Activated CD8-positive, alpha-beta memory T cell treated with anti-CD3 and anti-CD28 coated beads for 1 hour (primary cell): ENCODE measurements at places on chromosomes 4 and X.

DNA sequence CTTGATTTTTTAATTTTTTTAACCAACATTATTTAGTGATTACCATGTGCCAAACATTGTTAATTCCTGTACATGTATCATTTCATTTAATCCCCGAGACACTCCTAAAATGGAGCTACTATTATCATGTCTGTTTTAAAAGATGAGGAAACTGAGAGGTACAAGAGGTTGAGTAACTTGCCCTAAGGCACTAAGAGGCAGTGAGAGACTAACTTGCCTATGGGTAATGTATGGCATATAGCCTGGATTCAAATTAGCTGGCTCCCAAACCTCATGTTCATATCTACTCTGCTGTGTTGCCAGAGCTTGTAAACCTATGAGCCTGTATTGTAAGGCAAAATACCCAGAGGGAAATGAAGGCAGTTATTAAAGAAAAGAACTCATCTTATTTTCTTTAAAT lies 443.6 kb downstream of the IL15 start:
- no peak for DNase-seq

- DNase-seq, result no peak
Measured at GRCh38 chr4:144318797-144319196, 178.3 kb upstream of the GYPA start.

DNA sequence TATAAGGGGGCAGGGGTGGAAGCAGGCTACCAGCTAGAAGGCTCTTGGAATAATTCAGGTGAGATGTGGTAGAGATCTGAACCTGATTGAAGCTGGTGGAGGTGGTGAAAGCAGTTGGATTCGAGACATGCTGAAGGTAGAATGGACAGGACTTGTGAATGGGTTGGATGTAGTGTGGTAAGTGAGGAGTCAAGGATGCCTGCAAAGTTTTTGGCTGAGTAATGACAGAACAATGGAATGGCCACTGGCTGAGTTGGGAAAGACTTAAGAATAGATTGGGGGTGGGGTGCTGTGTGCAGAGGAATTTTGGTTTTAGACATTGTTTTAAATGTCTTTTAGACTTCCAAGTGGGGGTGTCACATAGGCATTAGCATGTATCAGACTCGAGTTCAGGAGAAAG lies 33.5 kb downstream of the HPF1 start:
- DNase-seq, result no peak

DNA sequence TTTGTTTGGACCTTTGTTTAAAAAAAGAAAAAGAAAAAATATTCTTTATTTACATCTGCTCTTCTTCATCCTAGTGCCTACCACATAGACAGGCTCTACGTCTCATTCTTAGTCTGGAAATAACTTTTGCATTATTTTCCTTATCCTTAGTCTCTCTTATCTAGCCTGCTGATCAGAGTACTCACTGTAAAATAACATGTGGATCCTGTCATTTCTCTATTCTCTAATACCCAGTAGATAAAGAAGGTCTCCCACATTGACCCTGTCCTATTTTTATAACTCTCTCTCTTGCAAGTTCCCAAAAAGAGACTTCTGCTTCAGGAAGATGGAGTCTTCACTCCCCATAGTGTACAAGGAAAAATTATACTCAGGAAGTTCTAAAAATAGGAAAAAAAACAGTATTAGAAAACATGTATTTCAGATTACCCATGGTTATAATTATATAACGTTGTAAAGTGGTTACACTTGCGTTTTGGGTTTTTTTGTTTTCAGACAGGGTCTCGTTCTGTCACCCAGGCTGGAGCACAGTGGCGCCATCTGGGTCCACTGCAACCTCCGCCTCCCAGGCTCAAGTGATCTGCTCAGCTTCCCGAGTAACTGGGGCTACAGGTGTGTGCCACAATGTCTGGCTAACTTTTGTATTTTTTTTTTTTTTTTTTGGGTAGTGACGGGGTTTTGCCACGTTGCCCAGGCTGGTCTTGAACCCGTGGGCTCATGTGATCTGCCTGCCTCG lies 23.8 kb downstream of the ZFX start:
- no peak for DNase-seq

- DNase-seq, result no peak
Measured at GRCh38 chrX:120568035-120568434, 7.3 kb upstream of the CUL4B start.

- DNase-seq, result no peak
Measured at GRCh38 chr4:109327641-109328040, 25.2 kb upstream of the COL25A1 start.

DNA sequence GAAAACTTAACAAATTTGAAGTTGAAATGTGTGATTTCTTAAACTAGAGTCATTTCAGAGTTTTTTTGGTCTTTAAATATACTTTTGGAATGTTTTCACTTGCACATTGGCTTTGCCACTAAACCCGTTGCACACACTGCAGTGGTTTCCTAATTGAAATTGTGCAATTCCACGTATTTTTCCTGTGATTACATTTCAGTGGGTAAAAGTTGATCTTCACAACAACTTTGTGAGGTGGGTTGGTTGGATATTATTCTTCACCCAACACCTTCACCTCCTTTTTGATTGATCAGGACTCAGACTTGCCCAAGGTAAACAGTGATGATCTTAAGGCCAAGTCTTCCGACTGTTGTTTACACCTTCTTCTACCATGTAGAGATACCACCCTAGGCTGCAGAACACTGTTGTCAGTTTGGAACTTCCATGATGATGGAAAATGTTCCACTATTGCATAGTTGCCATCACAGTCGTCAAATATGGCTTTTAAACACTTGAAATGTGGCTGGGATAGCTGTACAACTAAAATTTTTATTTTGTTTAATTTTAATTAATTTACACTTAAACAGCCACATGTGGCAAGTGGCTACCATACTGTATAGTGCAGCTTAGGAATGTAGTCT lies 13.7 kb downstream of the SEPTIN11 start:
- no peak for DNase-seq

- no peak for DNase-seq
Measured at GRCh38 chrX:13103188-13103913, 58.9 kb upstream of the FAM9C start.

GRCh38 chr4:110032603-110033002 lies 119.9 kb downstream of the EGF start:
- DNase-seq, result no peak

DNA sequence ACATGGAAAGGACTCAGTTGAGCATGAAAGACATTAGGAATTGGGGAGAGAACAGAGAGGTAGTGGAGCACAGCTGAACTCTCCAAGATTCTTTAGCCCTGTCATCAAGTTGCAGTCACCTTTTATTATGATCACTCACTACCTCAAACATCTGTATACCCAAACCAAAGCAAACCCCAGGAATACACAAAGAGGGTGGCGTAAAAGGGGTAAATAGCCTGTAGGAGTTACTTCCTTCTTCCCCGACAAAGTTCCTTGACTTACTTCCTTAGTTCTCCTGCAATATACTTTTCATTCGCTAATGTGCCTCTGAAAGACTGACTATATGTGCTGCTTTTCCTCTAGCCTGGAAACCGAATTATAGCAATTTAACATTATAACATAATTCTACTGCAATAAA lies 159.9 kb downstream of the SPRY1 start:
- DNase-seq, result no peak

DNA sequence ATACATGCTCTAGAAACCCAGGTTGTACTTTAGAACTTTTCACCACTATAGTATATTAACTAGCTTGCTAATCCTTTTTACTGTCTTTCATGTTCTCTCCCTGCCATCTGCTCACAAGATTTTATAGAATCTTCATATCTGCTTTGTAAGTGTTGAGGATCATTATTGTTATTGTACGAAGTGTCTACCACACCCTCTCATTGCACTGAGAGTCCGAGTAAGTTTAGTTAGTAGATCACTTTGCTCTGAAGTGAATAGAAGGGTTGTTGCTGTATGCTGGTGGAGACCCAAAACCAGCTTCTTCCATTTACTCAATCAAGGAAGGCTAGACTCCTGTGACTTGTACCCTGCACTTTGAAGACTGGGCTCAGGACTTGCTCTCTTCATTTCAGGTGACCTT lies 17.1 kb downstream of the GAB1 start:
- no peak for DNase-seq

DNA sequence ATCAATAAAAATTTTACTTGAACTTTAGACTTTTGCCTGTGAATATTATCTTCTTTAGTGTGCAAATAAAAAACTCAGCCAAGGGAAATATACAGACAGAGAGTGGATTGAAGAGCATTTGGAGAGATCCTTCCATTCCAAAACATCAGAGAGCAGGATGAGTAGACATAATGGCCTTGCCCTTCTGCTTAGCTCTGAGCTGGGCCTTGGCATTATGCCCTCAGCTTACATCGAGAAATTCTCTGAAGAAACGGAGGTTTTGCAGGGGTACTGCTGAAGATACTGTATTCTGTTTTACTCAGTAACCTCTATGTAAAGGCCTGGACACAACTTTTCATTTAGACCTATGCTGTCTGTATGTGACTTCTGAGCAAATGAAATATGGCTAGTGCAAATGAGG lies 317.4 kb downstream of the STIM2 start:
- no peak for DNase-seq

- no peak for DNase-seq
Measured at GRCh38 chr4:84167564-84167963, 331.5 kb downstream of the NKX6-1 start.

GRCh38 chrX:23782863-23783588 lies at the start of gene SAT1:
TSS of gene SAT1 (plus strand) at chrX:23783173. CDS start at chrX:23783352, 179 bp downstream.
- DNase-seq, result peak; percentile 79

GRCh38 chr4:36310793-36311192 lies 29.4 kb downstream of the DTHD1 start:
- no peak for DNase-seq

GRCh38 chr4:70183940-70184246 lies 11.6 kb upstream of the ODAM start:
- DNase-seq, result no peak

GRCh38 chrX:10636851-10637250 lies 16.5 kb upstream of the MID1 start:
- no peak for DNase-seq

DNA sequence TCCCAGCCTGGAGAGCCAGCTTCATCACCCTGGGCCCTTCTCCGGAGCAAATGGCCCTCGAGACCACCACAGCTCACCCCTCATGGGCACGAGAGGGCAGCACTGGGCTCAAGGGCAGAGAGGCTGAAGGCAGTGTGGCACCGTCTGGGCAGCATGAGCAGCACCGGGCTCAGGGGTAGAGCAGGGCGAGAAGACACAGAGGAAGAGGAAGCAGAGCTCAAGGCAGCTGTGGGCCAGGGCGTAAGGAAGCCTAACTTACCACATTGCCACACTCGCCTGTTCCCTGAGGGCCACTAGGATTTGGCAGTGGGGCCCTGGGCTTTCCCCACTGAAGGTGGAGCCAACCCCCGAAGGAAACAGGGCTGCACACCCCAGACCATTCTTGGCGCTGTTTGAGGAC lies 15.5 kb downstream of the ZNF185 start:
- DNase-seq, result no peak

DNA sequence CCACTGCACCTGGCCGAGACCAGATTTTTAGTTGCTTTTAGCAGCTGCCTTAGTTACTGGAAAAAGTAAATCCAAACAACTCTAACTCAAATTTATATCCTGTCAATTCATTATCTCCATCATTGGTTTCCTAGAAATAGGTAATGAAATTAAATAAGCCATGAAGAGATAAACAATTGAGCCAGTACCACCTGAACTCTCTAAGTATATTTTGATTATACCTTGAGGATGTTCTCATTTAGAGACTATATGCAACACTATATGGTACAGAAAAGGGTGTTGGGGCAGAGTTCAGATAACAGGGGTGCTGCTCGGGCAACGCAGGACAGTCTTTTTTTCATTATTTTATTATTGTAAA lies 35.0 kb downstream of the SAT1 start:
- no peak for DNase-seq

DNA sequence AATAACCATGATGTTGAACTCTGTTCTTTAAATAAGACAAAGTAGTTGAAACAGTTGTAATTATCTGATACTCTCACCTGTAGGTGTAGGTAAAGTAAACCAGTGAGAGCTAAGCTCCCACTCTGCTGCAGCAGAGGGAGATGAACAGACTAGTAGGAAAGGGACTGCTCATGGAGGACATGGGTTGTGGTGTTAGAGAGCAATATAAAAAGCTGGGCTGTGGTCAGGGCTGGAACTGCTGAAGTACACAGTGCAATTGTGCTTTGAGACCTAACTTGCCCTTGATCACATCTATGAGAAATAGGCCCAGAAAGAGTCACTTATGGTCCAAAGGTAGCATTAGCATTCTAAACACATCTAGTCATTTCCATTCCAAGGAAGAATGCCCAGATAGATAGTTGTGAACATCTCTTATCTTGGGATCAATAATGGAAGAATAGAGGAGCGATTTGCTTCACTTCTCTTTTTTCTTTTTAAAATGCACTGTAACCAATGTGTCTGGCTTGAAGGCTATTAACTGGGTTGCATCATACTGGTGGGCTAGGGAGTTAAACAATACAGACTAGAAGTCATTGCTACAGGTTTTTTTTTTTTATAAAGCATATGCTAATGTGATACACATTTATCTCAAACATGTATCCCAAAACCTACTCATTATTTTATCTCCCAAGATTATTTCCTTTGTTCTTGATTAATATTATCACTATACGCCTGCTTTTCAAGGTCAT lies 251.3 kb upstream of the CENPE start:
- DNase-seq, result no peak

DNA sequence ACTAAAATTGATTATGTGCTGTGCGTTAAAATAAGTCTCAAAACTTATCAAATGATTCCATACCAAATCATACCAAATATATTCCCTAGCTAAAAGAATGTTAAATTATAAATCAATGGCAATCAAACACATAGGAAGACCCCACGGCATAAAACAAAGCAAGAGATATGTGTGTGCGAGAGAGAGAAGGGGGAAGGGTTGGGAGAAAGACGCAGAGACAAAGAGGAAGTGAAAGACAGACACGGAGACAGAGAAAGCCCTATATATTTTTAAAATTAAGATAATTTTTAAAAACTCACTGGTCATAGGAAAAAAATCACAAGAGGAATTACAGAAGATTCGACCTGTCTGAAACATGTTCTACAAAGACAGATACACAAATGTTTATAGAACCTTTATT lies 371.4 kb downstream of the NLGN4X start:
- DNase-seq, result no peak
